ENCODE measurements at places on chromosomes 7 and 10. TPM values are rescaled to one million over a fixed set of nuclear protein-coding genes. Genes with fewer than 3 reads are reported as not detected.

Gene CHAT
- not detected for total RNA-seq

GRCh38 chr10:3875842-3876235 is 90.8 kb upstream of the KLF6 start:
- no peak for DNase-seq

DNA sequence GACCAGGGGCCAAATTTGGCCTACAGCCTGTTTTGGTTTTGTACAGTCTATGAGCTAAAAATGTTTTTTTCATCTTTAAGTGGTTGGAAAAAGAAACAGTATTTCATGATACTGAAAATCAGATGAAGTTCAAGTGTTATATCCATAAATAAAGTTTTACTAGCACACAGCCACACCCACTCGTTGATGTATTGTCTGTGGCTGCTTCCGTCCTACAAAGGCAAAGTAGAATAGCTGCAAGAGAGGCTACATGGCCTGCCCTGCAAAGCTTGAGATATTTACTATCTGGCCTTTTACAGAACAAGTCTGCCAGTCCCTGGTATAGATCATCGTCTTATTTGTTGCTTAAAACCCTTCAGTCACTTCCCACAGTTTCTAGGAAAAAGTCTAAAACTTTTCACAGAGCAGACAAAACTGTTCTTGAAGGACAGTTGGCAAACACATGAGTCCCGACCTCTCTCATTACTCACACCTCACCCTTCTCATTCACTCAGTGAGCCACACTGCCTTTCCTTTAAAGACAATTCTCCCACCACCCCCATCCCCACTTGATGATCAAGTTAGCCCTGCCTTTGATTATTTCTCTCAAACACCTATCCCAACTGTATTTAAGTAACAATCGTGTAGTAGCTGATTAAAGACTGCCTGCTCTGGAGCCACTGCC is 9.9 kb downstream of the RHEB start:
- no peak for DNase-seq

DNA sequence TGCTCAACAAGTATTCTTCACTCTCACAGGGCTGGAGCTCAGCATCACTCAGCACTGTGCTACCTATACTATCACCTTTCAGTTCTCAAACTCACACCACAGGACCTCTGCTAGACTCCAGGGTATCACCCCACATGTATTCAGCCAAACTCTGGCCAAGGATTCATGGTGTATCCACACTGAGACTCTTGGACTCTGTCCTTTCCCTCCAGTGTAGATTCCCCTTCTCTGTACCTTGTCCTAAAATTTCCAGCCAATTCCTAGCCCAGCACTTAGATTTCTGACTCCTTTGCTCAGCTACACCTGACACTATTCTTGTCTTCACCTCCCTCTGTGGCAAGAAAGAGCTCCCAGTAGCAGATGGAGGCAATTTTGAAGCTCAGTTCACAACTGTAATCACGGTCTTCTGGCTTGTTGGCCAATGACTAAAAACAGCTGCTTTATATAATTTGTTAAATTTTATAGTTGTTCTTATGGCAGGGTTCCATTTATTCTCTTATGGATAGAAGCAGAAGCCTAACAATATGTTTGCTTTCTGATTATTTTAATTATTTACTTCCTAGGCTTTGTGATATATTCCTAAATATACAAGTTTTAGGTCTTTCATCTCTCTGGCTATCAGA is 258.8 kb downstream of the THSD7A start:
- DNase-seq = no peak
